Lung microvascular endothelial cell (primary cell): ENCODE measurements at places on chromosomes 5 and 9. TPM values are rescaled to one million over a fixed set of nuclear protein-coding genes. Genes with fewer than 3 reads are reported as not detected.

The RGS3 gene
- total RNA-seq, result 126 and 198 TPM in 2 replicates

The ADGRD2 gene
- not detected in 2 replicates for total RNA-seq

The TTLL11 gene
- 1.5 and 3.0 TPM in 2 replicates for total RNA-seq

The EPB41L4A gene
- 19.6 and 49.6 TPM in 2 replicates for total RNA-seq

The SLC27A4 gene
- 18.5 and 46.8 TPM in 2 replicates for total RNA-seq

The SLC4A9 gene
- under 0.01 TPM in 1 of 2 replicates, not detected in the other for total RNA-seq

The PAX5 gene
- not detected in 2 replicates for total RNA-seq

The PLAC8L1 gene
- total RNA-seq, result 0.20 TPM in 1 of 2 replicates, not detected in the other

The PHF24 gene
- not detected in 2 replicates for total RNA-seq

The ZNG1E gene
- 22.6 and 24.2 TPM in 2 replicates for total RNA-seq

The SH3GL2 gene
- not detected in 2 replicates for total RNA-seq

The NACC2 gene
- 10.9 and 11.6 TPM in 2 replicates for total RNA-seq

The DNAJB5 gene
- 2.4 and 3.1 TPM in 2 replicates for total RNA-seq

The MELK gene
- 3.6 and 12.9 TPM in 2 replicates for total RNA-seq

The UGT3A2 gene
- not detected in 2 replicates for total RNA-seq

The SLC23A1 gene
- not detected in 2 replicates for total RNA-seq

The PTGES gene
- total RNA-seq, result 0.40 and 0.44 TPM in 2 replicates

The TEX53 gene
- total RNA-seq, result not detected in 2 replicates

The FGD3 gene
- total RNA-seq, result not detected in 2 replicates

The NR5A1 gene
- not detected in 2 replicates for total RNA-seq

The EGFLAM gene
- total RNA-seq, result 0.20 and 0.22 TPM in 2 replicates

The ATP10B gene
- total RNA-seq, result under 0.01 TPM in 2 replicates

The PLPPR1 gene
- under 0.01 TPM in 1 of 2 replicates, not detected in the other for total RNA-seq

The DMRT3 gene
- total RNA-seq, result not detected in 2 replicates

The PCDHGA6 gene
- total RNA-seq, result 1.7 and 2.4 TPM in 2 replicates

The MAMDC2 gene
- 0.79 and 2.6 TPM in 2 replicates for total RNA-seq
